ENCODE measurements at places on chromosomes 7 and 10.

GRCh38 chr7:39186671-39187070 lies 209.0 kb downstream of the POU6F2 start:
- no peak for DNase-seq

GRCh38 chr10:48343921-48344598 lies 37.6 kb downstream of the MAPK8 start:
- no peak for DNase-seq

- no peak for DNase-seq
Observed at GRCh38 chr7:73999664-74000435, 28.1 kb upstream of the ELN start.

GRCh38 chr10:80173466-80173865 lies 31.9 kb downstream of the ANXA11 start:
- peak; percentile 72 for DNase-seq

- no peak for DNase-seq
Observed at GRCh38 chr10:3195726-3196125, 23.1 kb upstream of the PITRM1 start.

DNA sequence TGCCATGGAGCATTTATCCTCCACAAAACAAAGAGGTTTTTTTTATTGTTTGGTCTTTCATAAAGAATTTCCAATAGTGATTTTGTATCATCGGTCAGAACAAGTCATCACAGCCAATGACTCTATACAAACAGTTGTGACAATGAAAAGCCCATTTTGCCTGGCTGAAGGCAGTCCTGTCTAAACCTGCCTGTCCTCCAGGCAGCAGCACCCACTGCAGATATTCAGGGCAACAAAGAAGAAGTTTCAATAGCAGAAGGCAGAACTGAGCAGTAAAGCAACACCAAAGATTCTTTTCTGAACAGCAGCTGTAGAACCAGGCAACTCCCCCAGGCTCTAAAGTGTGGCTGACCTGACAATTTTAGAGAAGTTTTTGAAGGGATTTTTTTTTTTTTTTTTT lies 169.4 kb downstream of the FGFR2 start:
- no peak for DNase-seq

DNA sequence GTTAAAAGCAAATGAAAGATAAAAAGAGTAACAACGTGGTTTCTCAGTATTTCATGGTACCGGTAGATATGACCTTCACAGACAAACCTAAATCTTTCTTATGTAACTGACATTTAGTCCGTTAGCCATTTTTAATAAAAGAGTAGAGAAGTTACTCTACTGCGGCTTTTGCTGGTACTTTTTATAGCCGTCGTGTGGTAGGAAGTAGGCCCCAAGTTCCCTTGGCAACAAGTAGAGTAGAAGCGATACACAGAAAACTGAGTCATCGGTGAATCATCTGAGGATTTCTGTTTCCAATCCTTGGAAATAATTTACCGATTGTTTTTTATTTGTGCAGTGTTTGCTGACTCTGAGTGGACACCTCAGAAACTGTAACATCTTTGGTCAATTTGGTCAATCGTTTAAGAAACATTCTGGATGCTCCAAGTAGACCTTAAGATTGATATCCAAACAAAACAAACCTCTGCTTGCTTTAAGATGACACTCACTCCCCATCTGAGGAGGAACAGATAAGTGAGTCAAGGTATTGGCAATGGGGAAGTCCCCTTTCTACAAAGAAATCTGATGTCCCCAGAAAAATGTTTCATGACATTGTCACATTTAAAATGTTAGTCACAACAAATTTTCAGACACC lies 63.9 kb upstream of the AHR start:
- no peak for DNase-seq

- DNase-seq: no peak
Observed at GRCh38 chr10:104081998-104082397, 3.7 kb downstream of the COL17A1 start.

- no peak for DNase-seq
Observed at GRCh38 chr7:101104799-101105198, 19.5 kb downstream of the TRIM56 start.

GRCh38 chr7:87411186-87411585 lies 64.3 kb downstream of the ABCB4 start:
- no peak for DNase-seq

DNA sequence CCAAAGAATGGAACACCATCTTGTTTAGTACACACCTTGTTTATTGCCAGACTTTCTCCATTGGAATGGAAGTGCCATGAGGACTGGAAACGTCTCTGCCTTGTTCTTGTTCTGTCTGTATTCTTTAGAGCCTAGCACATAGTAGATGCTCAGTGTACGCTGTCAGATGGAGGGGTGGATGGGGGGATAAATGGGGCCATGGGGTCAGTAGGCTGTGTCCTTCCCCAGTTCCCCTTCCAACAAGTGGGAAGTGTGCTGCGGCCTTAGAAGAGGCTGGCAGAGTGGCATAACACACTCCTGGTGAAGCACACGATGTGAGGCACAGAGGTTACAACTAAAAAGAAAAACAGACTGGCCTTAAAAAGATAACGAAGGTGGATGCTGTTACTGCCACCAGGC lies 61.9 kb downstream of the TMEM209 start:
- DNase-seq: no peak

GRCh38 chr10:26703096-26703495 lies 5.6 kb downstream of the PDSS1 start:
- no peak for DNase-seq

GRCh38 chr10:56943221-56943755 lies 582.2 kb upstream of the ZWINT start:
- DNase-seq: no peak

GRCh38 chr7:118232837-118233236 lies 8.3 kb downstream of the ANKRD7 start:
- DNase-seq: no peak

DNA sequence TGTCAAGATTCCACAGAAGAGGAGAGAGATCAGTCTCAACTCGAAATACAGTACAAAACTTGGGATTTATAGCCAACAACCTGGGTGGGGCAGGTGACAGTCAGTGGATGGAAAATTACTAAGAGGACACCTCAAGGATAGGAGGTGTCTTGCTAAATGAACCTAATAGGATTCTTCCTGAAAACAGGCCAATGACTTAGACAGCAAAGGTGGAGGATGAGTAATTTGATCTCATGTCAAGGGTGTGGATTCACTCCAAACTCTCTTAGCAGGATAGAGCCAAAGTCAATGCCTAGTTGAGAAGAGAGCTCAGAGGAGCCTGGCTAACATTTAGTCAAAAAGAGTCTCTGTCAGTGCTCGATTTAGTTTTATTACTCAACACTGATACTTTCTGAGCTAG lies 106.7 kb upstream of the INSYN2A start:
- no peak for DNase-seq

DNA sequence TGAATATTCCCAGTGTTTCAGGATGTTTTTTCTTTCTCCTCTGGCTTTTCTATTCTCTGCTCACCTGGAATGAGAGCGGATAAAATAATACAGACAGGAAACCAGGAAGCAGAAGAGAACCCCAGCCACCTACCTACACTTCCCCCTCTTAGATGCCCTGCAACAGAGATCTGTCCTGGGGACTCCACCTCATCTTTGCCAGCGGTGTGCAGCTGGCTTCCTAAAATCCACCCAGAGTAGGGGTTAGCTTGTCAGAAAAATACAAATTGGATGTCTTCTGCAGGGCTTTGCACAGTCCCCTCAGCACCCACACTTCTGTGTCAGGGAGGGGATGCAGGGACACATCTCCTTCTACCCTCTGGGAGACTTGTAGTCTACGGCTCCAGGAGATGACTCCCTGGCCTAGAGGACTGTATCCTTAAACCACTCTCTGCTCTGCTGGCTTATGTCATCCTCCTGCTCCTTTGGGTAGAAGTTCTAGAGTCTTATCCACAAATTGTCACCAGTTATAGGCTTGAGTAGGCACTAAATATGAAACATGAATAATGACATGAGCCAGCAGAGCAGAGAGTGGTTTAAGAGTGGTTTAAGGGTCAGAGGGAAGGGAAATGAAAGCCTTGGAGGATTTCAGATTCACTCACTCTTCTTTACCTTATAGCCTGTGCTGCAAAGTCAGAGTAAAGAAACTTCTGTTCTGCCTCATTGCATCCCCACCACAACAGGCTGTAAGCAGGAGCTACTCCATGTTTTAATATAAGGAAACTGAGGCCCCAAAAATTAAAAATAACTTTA lies 749.4 kb downstream of the AUTS2 start:
- DNase-seq: no peak

- DNase-seq: no peak
Observed at GRCh38 chr7:155219947-155220769, 77.5 kb upstream of the INSIG1 start.

DNA sequence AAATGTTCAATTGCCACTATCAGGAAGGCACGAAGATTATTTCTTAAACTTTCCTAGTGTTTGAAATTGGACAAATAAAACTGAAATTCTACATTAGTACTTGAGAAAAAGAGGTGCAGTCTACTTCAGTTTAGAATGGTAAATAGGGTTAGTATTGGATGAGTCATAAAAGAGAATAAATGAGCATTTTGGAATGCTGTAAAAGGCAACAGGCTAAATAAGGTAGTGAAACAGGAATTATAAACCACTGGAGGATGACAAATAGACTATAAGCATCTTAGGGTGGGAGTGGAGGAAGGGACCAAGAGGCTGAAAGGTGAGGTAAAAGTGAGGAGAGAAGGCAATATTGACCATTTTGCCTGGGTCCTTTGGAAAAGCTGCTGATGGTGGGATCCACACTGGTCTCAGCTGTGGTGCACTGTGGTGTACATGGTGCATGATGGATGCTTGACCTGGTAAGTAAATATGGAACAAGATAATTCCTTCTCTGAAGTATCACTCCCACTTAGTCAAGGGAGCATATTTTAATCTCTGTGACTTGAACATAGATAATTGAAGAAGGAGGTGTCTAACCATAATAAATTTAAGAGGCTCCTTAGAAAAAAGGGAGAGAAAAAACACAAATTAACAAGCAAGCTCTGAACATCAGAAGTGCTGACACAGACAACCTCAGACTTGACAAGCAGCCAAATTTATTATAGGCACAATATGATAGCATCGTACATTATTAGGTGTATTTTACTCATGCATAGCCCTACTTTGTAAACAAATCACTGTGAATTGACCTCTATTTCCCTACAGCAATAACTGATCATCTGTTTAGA lies 76.4 kb upstream of the SCIN start:
- no peak for DNase-seq

DNA sequence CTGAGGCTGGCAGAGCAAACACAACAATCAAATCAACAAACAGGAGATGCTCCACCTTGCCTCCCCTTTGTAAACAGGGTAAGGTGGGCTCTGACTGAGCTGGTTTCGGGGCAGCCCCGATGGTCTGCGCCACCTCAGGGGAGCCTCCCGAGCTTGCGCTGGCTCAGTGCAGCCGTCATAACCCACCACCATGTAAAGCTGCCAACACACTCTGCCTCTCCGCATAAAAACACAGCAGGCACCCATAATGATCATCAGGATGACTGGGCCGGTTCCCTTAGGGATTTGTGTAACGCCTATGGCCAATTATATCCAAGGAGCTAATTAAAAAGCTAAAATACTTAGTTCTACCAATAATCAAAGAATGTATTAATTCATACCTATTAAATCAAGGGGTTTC lies 124.5 kb downstream of the PRPF18 start:
- no peak for DNase-seq

- DNase-seq: no peak
Observed at GRCh38 chr7:159238541-159238940, 93.9 kb upstream of the VIPR2 start.

- no peak for DNase-seq
Observed at GRCh38 chr10:13820964-13821337, 234.2 kb downstream of the PRPF18 start.

DNA sequence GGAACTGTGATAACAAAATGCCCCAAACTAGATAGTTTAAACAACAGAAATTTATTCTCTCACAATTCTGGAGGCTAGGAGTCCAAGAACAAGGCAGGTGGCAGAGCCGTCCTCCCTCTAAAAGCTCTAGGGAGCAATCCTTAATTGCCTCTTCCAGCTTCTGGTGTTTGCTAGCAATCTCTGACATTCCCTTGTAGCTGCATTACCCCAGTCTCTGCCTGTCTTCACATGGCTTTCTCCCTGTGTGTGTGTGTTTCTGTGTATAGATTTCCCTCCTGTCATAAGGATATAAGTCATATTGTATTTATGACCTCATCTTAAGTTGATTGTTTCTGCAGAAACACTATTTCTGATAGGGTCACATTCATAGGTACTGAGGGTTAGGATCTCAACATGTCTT lies 177.5 kb downstream of the WNT2 start:
- DNase-seq: no peak

- DNase-seq: peak; percentile 13
Observed at GRCh38 chr10:66234872-66235271, 691.0 kb upstream of the LRRTM3 start.

Measured in cerebellar cortex (tissue), 1 donor.